ENCODE measurements at places on chromosomes 7 and 10.

DNA sequence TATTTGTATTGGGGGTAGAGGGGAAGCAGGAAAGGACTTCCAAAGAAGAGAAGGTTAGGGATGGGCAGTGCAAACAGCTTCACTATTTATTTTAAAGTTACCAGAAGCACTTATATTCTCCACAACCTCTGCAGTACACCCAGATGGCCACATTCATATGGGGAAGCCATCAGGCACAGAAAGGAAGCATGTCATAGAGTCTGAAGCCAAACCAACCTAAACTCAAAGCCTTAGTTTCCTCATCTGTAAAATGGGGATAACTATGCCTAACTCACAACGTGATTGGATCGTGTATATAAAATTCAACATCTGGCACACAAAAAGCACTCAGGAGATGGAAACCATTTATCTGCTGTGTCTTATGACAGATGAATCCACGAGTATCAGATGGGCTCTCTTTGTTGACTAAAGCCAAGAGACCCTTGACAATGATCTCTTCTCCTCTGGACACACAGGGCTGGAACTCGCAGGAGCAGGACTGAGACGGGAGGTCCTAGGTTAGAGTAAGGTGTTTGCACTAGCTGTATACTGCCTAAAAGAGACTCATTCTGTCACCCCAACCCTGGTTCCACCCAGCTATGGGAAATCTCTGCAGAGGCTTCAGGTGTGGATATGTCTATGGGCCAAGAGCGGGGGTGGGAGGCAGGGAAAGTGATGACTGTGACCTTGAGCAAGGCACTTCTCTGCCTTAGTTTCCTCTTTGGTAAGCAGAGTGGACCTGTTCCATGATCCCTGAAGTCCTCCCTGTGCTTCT lies 1.8 kb downstream of the KIAA1549 start:
- DNase-seq: no peak

DNA sequence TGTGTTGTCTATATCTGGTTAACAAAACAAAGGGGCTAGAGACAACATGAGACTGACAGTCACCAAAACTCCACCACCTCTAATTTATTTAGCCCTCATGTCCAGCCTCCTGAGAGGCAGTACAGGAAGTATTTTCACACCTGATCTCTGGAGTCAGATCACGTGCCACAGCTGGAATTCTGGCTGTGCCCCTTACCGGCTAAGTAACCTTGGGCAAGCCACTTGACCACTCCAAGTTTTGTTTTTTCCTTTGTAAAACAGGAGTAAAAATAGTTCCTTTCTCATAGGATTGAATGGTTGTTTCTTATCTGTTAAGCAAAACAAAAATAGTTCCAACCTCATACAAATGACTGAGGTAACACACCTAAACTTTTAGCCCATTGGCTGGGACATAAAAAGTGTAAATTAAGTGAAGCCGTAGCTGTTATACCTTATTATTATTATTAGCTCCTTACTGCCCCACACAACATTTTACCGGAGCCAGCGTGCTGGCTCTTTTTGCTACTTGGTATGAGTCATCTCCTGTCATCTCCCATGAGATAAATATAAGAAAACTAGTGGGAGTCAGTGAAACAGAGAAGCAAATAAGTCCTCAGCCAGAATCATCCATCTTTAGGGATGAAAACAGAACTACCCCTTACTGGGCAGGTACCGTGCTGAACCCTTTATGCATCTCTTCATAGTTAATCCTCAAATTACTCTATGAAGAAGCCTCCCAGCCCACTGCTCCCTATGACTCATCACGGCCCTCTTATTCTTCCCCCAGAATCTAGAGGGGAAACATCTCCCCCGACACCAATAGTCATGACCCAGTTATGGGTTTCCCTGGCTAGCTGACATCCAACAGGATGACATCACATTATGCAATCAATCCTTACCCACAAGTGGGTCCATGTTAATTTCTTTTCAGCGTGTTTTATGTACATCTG lies 44.9 kb downstream of the PPP1R3C start:
- DNase-seq: no peak

- DNase-seq: no peak
Observed at GRCh38 chr7:131008840-131009711, 275.1 kb upstream of the KLF14 start.

- no peak for DNase-seq
Observed at GRCh38 chr10:121696854-121697253, 98.6 kb upstream of the FGFR2 start.

GRCh38 chr10:99460070-99460469 lies 29.6 kb upstream of the GOT1 start:
- DNase-seq: no peak

DNA sequence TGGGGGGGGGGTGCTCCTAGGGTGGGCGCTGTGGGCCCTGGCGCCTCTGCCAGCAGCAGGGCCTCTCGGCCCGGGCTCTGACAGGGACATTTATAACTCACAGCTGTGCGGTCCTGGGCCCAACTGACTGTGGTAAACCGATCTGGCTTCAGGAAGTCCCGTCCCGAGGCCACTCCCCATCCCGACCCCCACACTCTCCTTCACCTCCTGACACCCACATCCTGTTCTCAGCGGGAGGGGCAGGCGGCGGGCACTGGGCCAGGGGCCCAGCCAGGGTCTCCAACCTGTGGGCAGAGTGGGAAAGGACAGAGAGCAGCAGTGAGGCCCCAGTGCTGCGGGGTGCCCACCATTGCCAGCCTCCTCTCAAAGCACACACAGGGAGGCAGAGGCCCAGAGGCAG lies 69.1 kb downstream of the ZMIZ1 start:
- DNase-seq: no peak

Measured in NCI-H187 treated with DMSO at 0.1 percent for 48 hours (cell line).